ENCODE measurements at places on chromosomes 4 and X.

DNA sequence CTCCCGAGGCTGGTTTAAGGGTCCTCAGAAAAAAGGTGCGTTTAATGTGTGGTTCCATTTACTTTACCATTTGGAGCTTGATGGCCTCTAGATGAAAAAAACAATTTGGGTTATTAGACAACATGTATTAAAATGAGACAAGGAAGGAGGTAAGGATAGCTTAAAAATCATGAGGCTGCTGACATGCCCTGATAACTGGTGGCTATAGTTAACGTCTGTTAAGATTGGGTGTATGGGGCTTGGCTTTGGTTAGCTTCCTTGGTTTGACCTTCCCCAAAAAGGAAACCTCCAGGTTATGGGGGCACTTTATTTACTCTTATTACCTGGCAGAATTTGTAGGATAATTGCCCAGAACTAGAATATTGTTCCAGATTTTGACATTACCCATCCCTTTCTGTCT lies 51.5 kb downstream of the HMGB2 start:
- DNase-seq = no peak

DNA sequence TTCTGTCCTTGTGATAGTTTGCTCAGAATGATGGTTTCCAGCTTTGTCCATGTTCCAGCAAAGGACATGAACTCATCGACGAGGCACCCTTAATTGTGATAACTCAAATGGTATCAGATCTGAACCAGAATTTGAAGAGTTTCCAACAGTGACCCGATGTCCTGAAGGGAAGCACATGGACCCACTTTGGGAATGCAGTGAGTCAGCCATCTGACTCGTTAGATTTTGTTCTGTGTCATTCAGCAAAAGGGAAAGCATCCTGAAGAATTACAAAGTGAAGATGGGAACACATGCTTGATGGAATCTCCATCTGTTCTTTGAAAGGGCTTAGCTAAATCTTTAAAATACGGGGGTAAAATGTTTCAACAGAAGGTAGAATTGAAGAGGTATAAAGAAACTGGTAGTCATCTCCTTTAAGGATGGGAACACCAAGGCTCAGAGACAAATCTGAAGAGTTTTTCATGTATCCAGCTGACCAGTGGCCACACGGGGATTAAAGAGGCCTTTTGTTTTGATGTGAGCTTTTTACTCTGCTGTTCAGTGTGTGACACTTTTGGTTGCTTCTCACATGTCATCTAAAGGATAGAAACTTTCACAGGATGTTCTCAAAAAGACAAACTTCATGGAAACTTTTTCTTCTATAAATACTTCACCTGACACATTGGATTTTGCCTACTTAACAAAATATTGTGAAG lies 393.8 kb downstream of the INPP4B start:
- no peak for DNase-seq

GRCh38 chr4:155524926-155525455 lies 141.7 kb upstream of the GUCY1A1 start:
- no peak for DNase-seq

DNA sequence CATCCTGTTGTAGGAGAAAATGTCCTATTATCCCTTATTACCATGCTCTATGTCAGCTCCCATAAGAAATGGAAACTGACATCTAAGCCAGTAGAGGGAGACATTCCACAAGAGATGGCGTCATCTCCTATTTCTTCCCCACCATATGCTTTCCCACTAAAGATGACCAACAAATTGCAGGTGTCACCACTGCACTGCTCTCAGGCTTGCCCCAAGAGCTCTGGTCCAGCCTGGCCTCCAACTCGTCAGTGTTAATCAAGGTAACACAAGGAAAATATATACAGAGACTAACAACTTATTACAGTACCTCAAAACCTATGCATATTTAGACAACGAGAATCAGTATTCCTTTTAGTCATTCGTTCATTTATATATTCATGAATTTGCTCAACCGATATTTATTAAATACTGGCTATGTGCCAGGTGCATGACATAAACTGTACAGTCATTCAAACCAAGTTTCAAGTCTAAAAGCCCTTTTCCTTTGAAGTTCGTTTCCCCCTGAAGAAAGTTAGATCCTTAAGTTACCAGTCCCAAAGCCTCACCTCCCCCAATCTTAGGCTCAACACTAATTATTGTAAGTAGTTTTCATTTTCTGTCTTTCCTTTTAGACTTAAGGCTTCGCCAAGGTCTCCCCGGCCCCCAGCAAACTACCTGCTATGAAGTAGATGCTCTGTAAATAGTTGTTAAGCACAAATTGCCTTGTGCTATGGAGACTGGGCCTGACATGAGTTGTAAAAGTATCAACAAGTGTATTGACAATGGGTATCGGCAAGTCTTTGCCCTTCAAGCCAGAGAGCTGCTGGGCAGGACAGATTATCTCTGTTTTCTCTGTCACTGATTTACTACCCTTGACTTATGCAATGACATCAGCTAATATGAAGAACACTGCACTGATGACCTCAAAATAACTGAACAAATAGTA lies 3.1 kb upstream of the FGB start:
- DNase-seq = peak; percentile 28

DNA sequence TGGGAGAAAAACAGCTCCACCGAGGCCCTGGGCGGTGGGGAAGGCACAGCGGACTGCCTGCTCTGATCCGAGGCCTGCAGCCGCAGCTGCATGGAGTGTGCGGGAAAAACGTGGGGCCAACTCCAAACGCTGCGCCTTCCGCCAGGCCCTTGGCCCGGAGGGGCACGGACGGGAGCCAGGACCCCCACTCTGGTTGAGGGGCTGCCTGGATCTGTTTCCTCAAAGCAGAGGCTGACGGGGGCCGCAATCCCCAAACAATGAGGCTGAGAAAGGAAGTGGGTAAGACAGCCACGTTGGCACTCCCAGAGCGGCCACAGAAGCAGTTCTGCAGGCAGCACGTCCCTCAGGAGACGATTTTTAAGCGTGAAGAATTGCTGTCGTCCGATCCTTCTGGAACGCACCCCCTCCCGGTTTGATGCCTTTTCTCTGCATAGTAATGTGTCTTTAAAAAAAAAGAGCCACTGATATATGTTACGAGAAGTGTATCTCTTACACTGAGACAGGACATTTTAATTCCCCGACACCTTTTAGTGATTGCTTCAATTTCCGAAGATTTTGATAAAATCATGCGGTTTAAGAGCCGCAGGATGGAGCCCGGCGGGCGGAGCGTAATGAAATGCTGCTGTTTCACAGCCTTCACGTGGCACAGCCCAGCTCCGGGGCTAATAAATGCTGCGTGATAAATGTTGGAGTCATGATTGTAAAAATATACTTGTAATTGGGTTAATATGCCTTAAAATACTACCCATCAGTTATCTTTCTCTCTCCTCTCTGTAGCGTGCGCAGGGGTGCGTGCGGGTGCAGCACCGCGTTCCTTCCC lies 85.7 kb downstream of the FAM53A start:
- DNase-seq = no peak

GRCh38 chrX:106670631-106671030 lies 55.9 kb upstream of the RNF128 start:
- no peak for DNase-seq

GRCh38 chr4:97208749-97209148 lies 934.5 kb downstream of the STPG2 start:
- DNase-seq = no peak

DNA sequence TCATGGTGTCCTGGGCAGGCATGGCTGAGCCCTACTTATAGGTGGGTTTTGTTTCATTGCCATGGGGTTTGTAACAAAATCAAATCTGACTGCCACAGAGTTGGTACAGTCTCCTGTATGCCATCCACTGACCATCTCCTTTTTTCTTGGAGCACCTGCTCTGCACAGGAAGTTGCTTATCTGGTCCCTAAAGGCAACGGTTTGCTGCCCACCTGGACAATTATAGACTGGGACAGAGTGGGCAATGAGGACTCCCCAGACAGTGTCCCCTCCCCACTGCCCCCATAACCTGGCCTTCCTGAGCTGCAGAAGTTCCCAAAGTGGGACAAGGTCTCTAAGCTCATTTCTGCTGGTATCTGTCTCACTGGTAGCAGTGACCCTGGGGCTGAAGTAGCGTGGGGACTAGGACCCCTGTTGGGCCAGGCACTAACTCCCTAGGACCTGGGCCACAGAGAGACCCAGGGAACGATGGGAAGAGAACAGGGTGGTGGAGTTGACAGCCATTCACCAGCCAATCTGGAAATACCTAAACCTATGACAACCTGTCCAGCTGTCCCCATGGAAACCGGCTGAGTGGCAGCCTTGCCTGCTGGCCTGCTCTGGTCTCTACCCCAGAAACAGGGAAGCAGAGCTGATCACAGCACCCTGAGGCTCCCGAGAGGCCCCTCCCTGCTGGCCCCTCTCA lies 64.7 kb downstream of the WFS1 start:
- DNase-seq = no peak

GRCh38 chrX:37677765-37678164 lies 7.8 kb upstream of the XK start:
- DNase-seq = no peak

DNA sequence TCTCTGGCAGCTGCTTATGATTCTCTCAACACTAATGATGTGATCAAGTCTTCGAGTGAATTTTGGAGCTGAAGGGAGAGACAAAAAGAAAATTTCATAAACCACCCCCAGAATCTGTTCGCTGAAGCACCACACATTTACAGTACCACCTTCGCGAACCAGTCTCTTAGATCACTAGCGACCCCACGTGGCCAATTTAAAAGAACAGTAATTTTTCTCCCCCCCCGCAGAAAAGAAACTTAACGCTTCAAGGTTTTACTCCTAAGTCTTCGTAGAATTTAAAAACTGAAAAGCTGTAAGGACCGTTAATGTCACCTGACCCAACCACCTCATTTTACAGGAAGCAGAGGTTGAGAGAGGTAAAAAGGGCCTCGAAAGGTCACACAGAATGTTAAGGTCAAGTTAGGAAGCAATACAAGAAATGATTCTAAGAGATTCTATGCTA lies 187.5 kb downstream of the QDPR start:
- no peak for DNase-seq

GRCh38 chr4:169254546-169254983 lies 16.2 kb downstream of the SH3RF1 start:
- DNase-seq = no peak

- DNase-seq = no peak
These were observed 15.1 kb downstream of the XG start for GRCh38 chrX:2766906-2767305.

- DNase-seq = no peak
These were observed 45.5 kb upstream of the FAM241A start for GRCh38 chr4:112099701-112100297.

- DNase-seq = no peak
These were observed 33.1 kb upstream of the CYP4V2 start for GRCh38 chr4:186158021-186158813.

GRCh38 chr4:55407119-55407518 lies 11.4 kb downstream of the TMEM165 start:
- no peak for DNase-seq

DNA sequence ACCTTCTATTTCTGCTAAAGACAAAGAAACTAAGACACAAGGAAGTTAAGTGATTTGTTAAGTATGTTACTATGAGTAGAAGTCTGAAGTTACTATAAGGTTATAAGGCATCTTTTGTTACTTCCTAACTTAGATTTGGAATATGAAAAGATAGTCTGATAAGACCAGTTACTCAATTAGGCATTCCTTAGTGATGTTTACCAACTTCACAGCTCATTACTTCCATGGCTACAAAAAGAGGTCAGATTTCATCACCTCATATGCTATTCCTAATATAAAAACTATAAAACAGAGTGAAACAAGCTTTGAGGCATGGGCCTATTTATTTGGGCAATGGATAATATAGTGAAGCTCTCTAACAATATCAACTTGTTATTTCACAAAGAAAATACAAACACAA lies 143.1 kb downstream of the TBCK start:
- DNase-seq = no peak

- DNase-seq = no peak
These were observed 28.2 kb downstream of the TMEM154 start for GRCh38 chr4:152651473-152652060.

DNA sequence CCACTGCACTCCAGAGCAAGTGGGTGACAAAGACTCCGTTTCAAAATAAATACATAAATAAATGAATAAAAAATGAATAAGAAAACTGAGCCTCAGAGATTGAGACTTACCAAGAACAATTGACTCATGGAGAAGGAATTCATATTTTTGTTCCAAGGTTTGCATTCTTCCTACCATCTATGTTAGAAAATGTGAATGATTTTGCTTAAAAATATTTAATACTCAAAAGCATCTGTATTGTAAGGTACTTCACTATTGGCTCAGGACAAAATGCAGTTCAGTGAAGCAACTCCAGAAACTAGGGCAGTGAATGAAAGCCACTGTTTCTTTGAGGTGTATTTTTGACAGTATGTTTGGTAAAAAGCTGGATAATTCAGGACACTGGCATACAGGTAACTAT lies 54.1 kb downstream of the XAGE2 start:
- DNase-seq = no peak

DNA sequence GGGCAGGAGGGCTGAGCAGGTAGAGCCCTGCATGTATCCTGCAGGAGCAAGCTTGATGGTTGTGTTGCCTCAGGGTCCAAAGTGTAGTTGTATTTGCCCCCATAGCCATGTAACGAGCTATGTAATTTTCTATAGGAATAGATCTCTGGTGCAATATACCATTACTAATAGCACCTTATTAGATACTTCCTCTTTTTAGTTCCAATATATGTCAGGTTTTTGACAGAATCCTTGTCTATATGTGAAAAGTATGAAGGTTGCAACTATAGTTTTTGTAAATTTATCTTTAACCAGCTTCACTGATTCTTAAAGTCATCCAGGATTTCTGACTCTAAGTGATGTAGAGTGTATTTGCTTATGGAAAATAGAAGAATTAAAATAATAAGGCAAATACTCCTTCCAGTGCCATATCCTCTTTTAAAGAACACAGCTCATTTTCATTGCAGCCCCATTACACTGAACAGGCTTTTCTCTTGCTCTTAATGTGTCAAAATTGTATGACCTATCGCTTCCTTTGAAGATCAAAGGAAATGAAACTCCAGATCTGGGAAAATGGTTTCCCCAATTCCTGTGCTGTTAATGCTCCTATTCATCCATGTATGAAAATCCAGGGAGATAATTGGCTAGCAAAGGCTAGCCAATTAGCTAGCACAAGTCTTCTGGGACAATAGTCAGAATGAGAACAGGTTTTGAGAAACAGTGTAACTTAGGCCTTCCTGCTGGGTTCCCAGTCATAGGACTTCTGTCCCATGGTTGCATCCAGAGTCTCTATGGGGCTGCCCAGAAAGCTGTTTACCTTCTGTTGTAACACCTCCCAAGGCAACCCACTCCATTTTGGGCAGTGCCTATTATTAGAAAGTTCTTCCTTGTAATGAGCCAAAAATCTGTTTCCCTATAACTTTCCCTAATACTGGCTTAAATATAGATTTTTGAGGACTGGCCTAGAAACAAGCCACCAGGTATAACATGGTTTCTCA lies 90.6 kb downstream of the TSPAN7 start:
- no peak for DNase-seq

DNA sequence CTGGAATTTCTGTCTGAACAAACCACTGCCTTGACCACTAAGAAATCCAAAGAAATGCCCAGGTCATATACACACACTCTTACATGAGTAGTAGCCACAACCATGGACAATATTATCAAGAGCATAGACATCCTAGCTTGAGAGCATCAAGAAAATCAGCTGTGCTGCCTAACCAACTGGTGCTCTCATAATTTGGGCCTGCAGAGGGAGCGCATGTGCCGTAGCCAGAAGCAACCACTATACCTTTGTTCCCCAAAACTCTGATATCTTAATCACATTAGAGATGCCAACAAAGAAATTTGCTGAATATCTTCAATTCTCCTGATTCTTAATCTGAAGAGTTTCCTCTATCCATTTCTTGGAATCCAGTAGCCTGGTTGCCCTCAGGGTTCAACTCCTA lies 163.6 kb downstream of the ZNF674 start:
- DNase-seq = no peak
